ENCODE measurements at places on chromosomes 3 and 15.

GRCh38 chr3:49722896-49723295 lies 855 bp downstream of the GMPPB start:
- DNase-seq: no peak

- no peak for DNase-seq
These were observed 71.6 kb downstream of the CRYGS start for GRCh38 chr3:186472456-186473008.

DNA sequence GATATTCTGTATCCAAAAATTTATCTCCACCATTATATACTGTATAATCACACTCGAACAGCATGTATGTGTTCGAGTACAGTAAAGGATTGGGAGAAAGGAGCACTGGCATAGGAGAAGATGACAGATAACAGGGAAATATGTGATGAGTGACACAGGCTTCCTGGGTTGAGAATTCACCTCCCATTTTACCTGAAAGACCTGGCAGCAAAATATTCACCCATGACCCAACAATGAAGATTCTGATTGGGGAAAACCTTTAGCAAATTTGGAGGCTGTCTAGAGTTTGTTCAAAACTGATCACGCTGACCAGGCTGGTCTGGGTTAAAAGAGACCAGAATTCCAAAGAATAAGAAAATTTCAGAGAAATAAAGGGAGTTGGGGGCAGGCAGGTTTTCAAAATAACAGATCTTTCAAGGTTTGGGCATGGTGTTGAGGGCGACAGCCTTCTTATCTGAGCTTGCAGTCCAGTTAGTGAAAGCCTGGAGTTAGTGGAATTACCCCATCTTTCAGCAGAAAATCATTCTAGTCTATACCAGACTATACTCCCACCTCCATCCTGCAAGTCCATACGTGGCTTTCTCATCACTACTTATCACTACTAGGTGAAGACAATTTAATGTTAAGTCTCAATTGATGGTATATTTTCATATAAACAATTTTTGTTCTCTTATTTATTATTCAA lies 42.8 kb upstream of the RSL24D1 start:
- DNase-seq: no peak

DNA sequence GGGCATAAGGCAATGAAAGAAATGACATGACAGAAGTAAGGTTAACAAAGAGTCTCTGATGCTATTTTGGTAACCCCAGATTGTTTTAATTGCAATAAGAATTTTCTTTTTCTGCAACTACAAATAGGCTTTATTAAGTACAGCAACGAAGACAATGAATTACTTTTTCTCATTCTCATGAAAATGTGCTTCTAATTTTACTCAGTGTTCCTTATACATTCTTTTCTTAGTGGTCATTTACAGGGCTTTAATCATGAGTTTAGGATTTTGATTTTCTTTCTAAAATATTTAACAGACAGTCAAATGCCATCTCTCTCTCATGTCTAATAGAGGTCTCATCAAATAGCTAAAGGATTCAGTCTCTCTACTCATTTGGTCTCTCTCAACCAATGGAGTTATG lies 452.1 kb downstream of the RAP2B start:
- no peak for DNase-seq

DNA sequence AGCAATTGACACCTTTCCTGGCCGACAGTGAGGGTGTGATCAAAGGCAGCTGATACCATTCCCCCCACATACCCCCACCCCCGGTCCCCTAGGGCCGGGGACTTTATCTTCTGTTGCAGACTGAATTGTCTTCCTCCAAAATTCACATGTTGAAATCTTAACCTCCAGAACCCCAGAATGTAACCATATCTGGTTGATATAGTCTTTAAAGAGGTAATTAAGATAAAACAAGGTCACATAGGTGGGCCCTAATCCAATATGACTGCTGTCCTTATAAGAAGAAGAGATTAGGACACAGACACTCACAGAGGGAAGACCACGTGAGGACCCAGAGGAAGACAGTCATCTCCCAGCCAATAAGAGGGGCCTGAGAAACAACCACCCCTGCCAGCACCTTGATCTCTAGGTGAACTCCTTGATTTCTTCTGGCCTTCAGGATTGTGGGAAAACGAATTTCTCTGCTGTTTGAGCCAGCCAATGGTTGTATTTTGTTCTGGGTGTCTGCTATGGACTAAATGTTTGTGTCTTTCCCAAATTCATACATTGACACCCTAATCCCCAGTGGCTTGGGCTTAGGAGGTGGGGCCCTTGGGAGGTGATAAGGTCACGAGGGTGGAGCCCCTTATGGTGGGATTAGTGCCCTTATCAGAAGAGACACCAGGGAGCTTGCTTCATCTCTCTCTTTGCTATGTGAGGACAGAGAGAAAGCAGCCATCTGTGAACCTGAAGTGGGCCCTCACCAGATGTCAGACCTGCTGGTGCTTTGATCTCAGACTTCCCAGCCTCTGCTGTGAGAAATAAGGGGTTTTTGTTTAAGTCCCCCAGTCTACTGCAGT lies 144.0 kb downstream of the CHSY1 start:
- no peak for DNase-seq

DNA sequence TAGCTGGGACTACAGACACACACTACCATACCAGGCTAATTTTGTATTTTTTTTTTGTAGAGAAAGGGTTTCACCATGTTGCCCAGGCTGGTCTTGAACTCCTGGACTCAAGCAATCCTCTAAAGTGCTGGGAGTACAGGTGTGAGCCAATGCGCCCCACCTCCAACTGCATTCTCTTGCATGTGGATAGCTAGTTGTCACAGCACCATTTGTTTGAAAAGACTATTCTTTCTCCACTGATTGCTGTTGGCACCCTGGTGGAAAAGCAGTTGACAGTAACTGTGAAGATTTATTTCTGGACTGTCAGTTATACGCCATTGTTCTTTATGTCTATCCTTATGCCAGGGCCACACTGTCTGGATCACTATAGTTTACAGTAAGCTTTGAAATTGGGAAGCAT lies 303.9 kb downstream of the ADAMTS17 start:
- DNase-seq: no peak

- no peak for DNase-seq
These were observed 229.7 kb downstream of the NECTIN3 start for GRCh38 chr3:111301238-111301798.

DNA sequence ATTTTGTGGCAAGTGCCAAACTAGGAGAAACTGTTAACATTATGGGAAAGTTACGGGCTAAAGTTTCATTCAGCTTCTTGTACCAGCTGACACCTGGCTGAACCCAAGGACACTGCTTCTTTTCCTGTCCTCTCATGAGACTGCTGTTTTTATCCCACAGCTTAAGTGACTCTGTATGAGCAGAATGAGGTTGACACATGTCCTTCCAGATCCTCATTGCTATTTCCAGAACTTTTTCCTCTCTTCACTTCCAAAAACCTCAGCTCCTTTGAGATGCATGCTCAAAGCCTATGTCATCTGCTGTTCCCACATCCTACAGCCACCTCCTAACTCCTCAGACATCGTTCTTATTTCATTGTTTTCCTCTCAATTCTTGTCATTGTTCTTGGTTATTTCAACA lies 183.6 kb downstream of the DCLK3 start:
- DNase-seq: no peak

DNA sequence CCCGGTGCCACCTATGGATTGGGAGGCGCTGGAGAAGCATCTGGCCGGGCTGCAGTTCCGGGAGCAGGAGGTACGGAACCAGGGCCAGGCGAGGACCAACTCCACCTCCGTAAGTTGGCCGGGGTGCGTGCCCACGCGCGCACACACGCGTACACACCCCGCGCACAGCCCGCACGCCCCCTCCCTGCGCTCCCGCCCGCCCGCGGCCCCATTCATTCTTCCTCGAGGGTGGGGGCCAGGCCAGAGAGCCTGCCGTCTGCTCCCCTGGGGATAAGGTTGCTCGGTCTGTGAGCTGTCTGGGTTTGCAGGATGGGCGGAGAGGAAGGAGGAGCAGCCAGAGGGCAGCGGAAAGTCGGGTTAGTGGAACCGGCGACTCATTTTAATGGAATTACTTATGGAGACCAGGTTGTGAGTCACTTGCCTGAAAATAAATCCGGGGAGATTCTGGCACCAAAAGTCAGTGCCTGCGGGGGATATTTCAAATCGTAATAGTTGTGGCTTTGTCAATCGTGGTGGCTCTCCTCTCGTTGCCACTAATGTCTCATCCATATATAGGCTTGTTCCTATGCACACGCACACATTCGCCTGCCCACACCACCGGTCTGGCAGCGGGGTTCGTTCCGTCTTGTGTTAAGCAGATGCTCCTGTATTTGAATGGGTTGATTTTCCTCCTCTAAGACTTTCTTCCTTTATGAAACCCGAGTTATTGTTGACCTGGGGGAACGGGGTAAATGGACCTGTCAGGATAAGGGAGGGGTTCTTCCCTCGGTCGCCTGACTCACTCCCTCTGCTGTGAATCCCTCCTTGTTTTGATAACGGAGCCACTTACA lies 223.4 kb upstream of the IL12A start:
- no peak for DNase-seq

DNA sequence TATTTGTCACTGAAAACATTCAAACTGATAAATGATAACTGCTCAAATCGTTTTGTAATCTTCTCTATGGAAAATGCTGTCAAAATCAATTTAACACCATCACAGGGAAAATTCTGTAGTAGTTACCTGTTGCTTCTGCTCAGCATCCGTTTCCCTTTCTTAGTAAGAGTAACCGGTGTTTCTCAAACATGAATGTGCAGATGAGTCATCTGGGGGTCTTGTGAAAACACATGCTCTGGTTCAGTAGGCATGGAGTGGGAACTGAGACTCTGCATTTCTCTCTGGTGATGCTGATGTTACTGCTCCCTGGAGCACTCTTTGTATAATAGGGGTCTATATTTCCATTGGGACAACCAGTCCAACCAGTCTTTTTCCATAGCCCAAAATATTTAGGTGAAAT lies 145.1 kb downstream of the SEMA6D start:
- no peak for DNase-seq

- no peak for DNase-seq
These were observed 136.2 kb downstream of the USP13 start for GRCh38 chr3:179788996-179789395.

- no peak for DNase-seq
These were observed 56.3 kb downstream of the CCR4 start for GRCh38 chr3:33007776-33008175.

- DNase-seq: no peak
These were observed 63.8 kb upstream of the SNRK start for GRCh38 chr3:43222590-43222989.

GRCh38 chr3:126421573-126422119 lies 26.9 kb downstream of the CFAP100 start:
- no peak for DNase-seq

DNA sequence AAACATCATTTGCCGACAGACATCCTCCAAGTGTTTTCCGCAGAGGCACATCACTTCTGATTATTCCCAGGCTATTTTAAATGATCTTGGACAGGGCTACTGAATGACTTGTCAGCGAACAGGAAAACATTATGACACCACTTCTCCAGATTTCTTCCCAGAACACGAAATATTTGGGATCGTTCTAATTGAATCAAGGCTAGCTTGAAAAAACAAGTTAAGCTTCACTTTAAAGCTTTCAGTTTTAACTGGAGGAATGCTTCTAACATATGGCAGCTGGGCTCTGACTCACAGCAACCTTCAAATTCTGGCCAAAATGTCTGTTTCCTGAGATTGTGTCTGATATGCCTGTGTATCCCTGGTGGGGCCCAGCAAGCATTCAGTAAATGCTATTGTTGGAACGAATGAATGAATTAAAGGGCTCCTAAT lies 127.0 kb upstream of the ICE2 start:
- no peak for DNase-seq

DNA sequence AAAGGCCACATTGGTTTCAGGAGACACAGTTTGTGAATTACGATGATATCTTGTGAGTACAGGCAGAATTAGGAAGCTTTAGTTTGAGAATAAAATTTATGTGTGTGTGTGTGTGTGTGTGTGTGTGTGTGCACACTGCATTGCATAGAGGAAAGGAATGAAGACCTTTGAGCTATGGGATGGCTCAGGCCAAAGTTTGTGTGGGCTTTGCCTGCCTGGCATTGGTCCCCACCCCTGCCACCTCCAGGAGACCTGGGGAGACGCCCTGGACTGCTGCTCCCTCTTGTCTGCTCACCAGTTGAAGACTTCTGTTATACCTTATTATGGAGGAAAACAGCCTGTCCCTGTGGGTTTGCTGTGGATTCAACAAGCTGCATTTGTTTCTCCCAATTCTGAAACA lies 37.2 kb downstream of the TIGIT start:
- DNase-seq: no peak

DNA sequence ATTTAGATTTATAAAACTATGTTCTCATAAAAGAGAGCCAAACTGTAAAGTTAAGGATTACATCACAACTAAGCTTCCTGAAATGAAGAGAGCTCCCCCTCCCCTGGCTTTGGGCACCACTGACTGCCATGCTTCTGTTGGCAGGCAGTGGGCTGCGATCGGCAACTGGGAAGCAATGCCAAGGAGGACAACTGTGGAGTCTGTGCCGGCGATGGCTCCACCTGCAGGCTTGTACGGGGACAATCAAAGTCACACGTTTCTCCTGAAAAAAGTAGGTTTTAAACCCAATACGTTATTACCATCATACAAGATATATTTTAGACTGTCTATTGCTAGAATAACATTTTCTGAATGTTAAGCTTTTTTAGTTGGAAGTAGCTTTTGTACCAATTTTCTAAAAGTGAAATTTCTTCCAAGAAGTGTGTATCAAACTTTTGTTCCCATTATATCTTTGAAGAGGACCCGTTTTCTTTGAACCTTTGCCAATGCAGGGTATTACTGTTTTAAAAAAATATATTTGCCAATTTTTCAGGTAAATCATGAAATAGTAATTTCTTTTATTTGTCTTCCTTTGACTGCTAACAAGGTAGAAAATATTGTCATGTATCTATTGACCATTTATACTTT lies 184.1 kb downstream of the ADAMTSL3 start:
- no peak for DNase-seq

DNA sequence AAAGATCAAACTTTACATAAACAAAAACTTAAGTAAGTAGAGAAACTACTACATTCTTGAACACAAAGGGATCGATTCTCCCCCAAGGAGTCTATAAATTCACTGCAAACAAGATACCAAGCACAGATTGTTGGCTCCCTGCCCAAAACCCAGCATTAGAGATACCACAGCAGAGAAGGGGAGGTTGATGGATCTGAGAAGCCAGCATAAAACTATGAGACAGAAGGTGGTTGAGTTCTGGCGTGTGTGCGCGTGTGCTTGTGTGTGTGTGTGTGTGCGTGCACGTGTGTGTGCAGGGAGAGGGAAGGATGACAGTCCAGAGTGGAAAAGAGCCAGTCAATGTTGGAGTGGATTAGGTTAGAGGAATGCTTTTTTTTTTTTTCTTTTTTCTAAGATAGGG lies 143.2 kb upstream of the PRR20G start:
- DNase-seq: no peak

GRCh38 chr3:106711650-106712049 lies 665.6 kb upstream of the CCDC54 start:
- DNase-seq: no peak
